Mesothelial cell of epicardium (in vitro differentiated cells): ENCODE measurements at places on chromosomes 16 and 17. TPM values are rescaled to one million over a fixed set of nuclear protein-coding genes. Genes with fewer than 3 reads are reported as not detected.
A peak's percentile ranks its signal among the peaks of the same experiment; 100 is the strongest.

TLK2 gene
- 61.6 to 67.8 TPM (median 61.9 TPM) in 3 replicates for total RNA-seq

DNA sequence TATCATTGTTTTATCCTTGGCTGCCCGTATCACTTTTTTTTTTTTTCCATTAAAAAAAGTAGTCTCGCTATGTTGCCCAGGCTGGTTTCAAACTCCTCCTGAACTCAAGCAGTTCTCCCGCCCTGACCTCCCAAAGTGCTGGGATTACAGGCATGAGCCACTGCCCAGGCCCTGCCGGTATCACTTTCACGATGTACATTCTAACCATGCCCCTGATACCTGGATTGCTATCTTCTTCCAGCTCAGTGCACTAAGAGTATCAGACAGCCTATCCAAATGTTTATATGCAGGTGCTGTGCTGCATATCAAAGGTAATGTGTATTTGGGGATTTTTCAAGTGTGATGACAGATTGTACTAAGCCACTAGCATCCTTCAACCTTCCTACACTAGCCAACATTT, 14.2 kb downstream of the MOSMO start:
- H3K36me3 ChIP-seq: no peaks in the 10 kb centered on the region
- H3K4me3 ChIP-seq: no peak overlapping the region
- DNase-seq: no peak
- no peaks in the 10 kb centered on the region for H3K27me3 ChIP-seq
- no peak overlapping the region for H3K27ac ChIP-seq

GRCh38 chr16:89345642-89346150, 128.2 kb downstream of the ZNF778 start:
- no peak overlapping the region for H3K4me3 ChIP-seq
- DNase-seq: no peak
- H3K27ac ChIP-seq: peak overlapping the region; percentile 85

- H3K36me3 ChIP-seq: no peaks in the 10 kb centered on the region
- DNase-seq: no peak
- H3K27ac ChIP-seq: no peak overlapping the region
- no peaks in the 10 kb centered on the region for H3K4me1 ChIP-seq
- H3K27me3 ChIP-seq: peaks cover 7% of the 10 kb centered on the region
Observed at GRCh38 chr16:60180609-60181008, 1446.5 kb upstream of the GOT2 start.
